ENCODE measurements at places on chromosomes 3 and 15.

GRCh38 chr3:77039606-77040171 lies at the start of gene ROBO2:
ROBO2 (plus strand) TSS chr3:77040099; CDS start chr3:77040786, 687 bp downstream.
- peak; percentile 88 for DNase-seq

- peak; percentile 16 for DNase-seq
Observed at GRCh38 chr3:41290736-41291135, 91.4 kb downstream of the CTNNB1 start.

DNA sequence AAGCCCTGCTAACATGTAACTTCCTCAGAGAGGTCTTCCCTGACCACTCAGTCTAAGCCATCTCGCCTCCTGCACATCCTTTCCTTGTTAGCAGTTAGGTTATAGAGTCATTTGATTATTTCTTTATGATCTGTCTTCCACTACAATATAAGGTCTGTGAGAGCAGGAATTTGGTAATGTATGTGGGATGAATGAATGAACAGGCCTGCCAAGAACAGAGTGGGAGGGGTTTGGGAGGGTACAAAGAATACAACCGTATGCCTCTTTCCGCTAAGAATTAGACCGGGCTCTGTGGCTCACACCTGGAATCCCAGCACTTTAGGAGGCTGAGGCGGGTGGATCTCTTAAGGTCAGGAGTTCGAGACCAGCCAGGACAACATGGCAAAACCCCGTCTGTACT lies 32.4 kb upstream of the MYO1E start:
- no peak for DNase-seq

GRCh38 chr15:70060214-70060992 lies 37.3 kb downstream of the TLE3 start:
- no peak for DNase-seq

- no peak for DNase-seq
Observed at GRCh38 chr3:4757575-4758248, 221.5 kb upstream of the BHLHE40 start.

- no peak for DNase-seq
Observed at GRCh38 chr3:50411229-50411628, 51.9 kb upstream of the TMEM115 start.

GRCh38 chr3:196997311-196997710 lies 28.7 kb upstream of the PIGZ start:
- DNase-seq = no peak

GRCh38 chr3:131277836-131278497 lies 103.6 kb upstream of the NUDT16 start:
- DNase-seq = no peak

GRCh38 chr3:194908496-194908895 lies 222.8 kb downstream of the FAM43A start:
- no peak for DNase-seq

DNA sequence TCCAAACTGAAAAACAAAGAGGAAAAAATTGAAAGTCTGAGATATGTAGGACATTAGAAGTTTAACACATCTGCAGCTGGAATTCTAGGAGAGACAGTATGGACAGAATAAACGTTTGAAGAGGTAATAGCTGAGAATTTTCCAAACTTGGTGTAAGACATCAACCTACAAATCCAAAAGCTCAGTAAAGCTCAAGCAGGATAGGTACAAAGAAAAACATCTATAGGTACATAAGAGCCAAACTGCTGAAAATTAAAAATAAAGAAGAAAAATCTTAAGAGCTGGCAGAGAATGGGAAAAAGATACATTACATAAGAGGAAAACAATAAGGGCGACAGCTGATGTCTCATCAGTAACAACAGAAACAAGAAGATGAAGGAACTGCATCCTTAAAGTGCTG lies 22.8 kb upstream of the C3orf22 start:
- no peak for DNase-seq

DNA sequence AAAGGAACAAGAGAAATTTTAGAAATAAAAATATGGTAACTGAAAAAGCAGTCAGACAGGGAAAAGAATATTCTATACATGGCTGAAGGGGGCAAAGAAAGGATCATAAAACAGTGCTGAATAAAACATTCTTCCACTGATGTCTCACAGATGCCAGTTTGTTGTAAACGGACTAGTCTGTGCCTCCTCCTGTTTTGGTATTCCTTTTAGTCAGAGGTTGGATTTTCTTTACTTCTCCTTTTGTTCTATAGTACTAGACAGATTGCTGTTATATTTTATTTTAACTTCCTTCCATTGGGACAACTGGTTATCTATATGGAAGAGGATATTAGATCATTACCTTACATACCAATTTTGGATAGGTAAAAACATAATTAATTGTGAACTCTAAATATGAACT lies 16.0 kb upstream of the GNB5 start:
- DNase-seq = no peak

- DNase-seq = no peak
Observed at GRCh38 chr3:156558389-156558788, 3.5 kb upstream of the SSR3 start.

- DNase-seq = no peak
Observed at GRCh38 chr3:160720123-160720746, 35.8 kb upstream of the PPM1L start.

DNA sequence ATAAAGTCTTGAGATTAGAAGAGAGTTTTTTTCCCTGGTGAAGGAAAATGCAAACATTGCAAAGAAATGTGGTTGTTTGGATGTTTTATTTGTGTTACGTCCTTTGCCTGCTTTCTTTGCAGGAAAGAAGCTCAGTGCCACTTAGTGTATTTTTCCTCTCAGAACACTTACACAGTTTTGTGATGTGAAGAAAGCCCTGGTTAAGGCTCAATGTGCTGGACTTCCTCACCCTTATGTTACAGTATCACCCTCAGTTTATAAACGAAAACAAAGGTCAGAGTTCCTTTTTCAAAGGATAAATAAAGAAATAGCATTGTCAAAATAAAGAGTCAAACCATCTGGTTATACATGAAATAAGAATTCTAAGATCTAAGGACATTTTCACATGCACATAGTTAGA lies 45.9 kb downstream of the RNF13 start:
- no peak for DNase-seq

- no peak for DNase-seq
Observed at GRCh38 chr3:54888873-54889272, 39.0 kb downstream of the LRTM1 start.

DNA sequence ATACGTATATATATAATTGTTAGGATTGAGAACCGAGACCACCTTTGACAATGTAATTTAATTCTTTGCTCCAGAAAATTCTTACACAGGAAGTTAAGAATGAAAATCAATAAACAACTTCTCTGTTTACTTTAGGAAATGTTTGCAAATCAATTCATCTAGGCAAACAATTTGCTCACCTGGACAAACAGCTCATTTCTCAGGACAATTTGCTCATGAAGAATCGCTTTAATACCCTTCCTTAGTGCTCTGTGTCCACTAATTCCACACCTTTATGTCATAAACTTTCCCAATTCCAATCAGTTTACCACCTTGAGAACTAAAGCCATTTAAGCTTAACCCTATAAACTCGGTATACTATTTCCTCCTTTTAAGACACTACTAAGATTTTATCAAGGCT lies 292.2 kb downstream of the BCHE start:
- DNase-seq = no peak

- no peak for DNase-seq
Observed at GRCh38 chr3:37628711-37629301, 232.9 kb upstream of the CTDSPL start.
